ENCODE measurements at places on chromosomes 1 and 21.
A peak's percentile ranks its signal among the peaks of the same experiment; 100 is the strongest.

- DNase-seq = no peak
Measured at GRCh38 chr1:88649932-88650331, 34.1 kb upstream of the PKN2 start.

DNA sequence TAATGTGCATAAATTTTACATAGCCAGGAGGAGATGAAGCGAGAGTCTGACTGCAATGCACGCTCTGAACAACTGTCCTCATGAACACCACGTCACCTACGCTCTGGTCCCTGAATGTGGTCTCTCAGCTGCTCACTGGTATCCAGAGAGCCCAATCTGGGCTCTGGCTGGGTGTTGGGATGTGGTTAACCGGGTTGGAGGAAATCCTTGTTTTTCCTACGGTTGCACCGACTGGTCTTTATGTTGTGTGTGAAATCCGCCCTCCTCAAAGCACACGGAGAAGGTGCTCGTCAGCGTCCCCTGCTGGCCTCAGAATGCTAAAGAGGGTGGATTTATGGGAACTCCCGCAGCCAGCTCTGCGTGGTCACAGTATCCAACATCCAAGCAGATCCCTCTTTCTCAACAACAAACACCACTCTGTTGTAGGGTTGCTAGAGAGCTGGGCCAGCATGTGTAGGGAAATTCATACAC, 51.8 kb upstream of the FAM89A start:
- no peak for DNase-seq

- no peak for DNase-seq
Measured at GRCh38 chr1:78408192-78408591, 82.6 kb upstream of the PTGFR start.

DNA sequence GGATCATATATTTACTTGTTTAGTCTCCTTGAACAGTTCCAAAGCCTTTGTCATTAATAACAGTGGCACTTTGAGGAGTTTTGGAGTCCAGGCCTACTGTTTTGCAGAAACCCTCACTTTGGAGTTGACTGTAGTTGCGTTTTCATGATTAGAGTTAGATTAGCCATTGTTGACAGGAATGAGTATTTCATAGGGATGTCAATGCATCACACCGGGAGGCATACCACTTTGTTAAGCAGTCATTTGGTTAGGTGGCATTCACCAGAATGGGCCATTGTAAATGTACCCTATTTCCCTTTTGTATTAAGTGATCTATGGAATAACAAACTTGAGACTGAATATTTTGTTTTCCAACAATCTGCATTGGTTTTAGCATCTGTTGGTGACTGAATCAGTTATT, 11.8 kb downstream of the MRPS6 start:
- no peak for DNase-seq

GRCh38 chr1:209805875-209806760, at the start of gene IRF6:
Gene IRF6 (minus strand): TSS chr1:209806142. CDS start chr1:209801413, 4,729 bp downstream.
- DNase-seq = peak; percentile 94

DNA sequence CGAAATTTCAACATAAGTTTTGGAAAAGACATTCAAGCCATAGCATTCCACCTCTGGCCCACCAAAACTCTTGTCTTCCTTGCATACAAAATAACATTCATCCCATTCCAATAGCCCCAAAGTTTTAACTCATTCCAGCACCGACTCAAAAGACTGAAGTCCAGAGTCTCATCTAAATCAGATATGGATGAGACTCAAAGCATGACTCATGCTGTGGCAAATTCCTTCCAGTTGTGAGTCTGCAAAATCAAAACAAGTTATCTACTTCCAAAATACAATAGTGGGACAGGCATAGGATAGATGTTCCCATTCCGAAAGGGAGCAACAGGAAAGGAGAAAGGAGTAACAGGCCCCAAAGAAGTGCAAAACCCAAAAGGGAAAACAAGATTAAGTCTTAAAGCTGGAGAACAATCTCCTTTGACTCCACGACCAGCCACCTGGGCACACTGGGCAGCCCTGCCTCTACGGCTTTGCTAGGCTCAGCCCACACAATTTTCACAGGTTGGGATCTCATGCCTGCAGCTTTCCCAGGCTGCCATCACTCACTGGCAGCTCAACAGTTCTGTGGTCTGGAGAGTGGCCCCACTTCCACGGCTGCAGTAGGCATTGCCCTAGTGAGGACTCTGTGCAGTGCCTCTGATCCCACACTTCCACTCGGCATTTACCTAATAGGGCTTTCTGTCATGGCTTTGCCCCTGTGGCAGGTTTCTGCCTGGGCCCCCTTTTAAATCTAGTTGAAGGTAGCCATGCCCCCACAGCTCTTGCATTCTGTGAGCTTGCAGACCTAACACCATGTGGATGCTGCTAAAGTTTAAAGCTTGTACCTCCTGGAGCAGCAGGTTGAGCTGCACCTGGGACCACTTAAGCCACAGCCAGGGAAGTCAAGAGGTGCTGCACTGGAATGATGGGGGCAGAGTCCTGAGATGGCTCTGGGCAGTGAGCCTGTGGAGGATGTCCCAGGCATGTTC, 51.0 kb downstream of the RUNX3 start:
- no peak for DNase-seq

DNA sequence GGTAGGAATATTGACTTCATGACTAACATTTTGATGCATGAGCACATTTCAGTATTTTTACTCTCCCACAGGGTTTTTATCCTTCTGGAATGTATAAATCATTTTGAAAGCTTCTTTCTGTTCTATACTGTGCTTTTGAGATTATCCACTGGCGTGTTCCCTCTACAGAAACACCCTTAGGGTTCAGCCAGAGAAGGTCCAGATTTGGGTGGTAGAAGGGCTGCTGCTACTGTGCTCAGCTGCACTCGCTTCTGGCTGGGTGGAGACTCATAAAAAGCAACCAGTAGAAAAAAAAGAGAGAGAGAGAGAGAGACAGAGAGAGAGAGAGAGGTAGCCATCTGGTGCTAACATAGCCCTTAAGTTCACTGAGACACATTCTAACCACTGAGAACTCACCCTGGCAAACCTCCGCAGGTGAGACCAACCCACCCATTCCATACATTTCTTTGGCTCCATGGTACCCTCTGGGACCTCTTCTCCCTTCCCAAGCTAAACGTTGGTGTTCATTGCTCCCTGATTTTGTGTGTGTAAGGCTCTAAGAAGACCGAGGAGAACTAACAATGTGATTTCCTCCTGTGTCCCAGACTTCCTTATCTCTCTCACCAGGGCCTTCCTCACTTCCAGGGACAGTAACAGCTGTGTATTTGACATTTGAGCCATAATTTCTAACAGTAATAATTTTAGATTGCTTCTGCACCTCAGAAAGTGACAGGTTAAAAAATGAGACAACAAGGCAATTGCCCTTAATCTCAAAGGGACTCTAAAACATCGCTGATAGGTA, 7.2 kb downstream of the APCS start:
- DNase-seq = no peak

GRCh38 chr1:21902026-21903012, 34.8 kb downstream of the HSPG2 start:
- peak; percentile 74 for DNase-seq

DNA sequence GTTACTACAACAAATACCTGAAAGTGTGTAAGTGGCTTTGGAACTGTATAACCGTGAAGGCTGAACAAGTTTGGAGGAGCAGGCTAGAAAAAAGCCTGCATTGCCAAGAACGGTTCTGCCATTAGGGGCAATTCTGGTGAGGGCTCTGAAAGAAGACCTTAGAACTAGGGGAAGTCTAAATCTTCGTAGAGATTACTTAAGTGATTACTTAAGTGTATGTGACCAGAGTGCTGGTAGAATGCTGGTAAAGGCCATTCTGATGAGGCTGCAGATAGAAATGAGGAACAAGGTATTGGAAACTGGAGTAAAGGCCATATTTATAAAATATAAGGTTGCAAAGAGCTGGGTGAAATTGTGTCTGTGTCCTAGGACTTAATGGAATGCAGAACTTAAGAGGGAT, 158.0 kb downstream of the CLIC6 start:
- no peak for DNase-seq

GRCh38 chr1:60637651-60638050, 444.7 kb upstream of the NFIA start:
- DNase-seq = no peak

DNA sequence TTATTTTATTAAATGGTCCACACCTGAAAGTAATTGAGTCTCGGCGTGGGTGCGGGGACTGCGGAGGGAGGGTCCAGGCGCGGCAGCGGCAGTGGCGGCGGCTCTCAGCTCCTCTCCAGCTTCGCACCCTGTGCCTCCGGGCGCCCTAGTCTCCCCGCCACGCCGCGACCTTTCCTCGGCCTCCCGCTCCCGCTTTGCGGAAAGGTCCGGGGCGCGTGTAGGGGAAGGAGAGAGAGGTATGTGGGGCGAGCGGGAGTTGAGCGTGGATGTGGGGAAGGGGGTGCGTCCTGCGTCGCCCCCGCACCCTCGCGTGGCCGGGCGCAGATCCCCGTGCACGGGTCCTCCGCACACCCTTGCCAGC, 13.4 kb upstream of the ALX3 start:
- peak; percentile 86 for DNase-seq

- DNase-seq = no peak
Measured at GRCh38 chr21:14874379-14874778, 190.4 kb downstream of the NRIP1 start.

- DNase-seq = no peak
Measured at GRCh38 chr1:232793944-232794343, 11.3 kb upstream of the MAP10 start.

DNA sequence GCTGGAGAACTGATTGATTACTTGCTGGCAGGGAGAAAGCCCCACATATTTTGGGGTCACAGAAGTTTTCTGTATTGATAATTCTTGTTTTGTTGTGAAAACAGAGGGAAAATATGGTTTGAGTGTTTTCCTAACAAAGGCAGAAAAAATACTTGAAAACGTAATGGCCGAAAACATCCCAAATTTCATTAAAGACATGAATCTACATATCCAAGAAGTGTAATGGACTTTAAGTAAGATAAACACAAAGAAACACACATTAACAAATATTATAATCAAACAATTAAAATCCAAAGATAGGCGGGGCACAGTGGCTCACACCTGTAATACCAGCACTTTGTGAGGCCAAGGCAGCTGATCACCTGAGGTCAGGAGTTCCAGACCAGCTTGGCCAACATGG, 39.6 kb downstream of the SHCBP1L start:
- no peak for DNase-seq

- DNase-seq = no peak
Measured at GRCh38 chr1:186858923-186859322, 30.2 kb downstream of the PLA2G4A start.

DNA sequence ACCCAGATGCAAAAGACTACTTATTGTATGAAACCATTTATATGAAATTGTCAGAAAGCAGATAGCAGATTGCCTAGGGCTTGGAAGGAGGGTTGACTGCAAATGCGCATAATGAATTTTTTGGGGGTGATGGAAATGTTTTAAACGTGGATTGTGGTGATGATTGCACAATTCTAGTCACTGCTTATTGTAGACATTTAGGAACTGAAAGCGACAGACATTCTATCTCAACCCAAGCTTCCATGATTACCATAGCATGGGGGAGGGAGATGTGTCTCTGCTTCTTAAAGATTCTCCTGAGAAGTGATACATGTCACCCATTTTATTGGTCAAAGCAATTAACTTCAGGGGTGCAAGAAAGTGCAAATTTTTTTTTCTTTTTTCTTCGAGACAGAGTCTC, 2.8 kb upstream of the MTF2 start:
- no peak for DNase-seq

GRCh38 chr1:100354971-100355394, 2.7 kb downstream of the CDC14A start:
- peak; percentile 49 for DNase-seq

DNA sequence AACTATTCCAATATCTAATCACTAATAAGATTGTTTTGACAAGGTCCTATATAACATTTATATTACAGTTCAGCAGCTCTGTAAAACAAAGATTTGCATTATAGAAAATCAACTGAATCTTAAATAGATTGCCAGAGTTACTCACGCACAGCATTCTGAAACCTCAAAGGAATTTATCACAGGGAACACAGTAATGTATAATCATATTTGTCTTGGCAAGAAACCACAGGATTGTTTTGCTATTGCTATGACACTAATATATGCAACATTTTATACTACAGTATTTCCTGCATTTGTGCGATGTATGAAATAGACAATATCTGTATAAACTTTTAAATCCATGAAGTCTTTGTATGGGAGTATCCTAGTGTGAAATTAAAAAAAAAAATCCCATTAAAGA, 101.4 kb downstream of the PLPPR5 start:
- no peak for DNase-seq

DNA sequence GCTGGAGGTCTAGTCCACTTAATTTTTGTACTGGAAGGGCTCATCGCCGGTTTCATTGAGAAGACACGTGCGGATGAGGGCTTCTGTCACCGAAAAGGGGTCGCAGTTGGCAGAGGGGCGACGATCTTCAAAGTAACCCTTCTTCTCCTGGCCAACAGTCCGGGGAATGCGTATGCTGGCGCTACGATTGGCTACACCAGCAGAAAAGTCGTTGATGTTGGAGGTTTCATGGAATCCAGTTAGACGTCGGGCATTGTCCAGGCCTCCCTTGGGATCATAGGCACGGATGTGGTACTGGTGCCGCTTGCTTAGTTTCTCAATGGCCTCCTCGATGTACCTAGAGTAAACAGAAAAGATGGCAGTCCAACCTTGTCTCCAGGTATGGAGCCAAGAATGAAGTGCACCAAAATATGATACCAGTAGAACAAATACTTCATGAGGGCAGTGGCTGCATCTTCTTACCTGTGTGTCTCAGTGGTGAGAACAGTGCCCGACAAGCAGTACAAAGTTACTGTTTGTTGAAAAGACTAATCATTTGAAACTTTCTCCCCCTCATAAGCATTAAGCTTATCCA, 7.1 kb downstream of the GLUL start:
- DNase-seq = no peak

- peak; percentile 89 for DNase-seq
Measured at GRCh38 chr1:214551436-214552173, at the start of gene PTPN14. Gene PTPN14 (minus strand): TSS chr1:214551602. CDS start chr1:214464803, 86,799 bp downstream.

GRCh38 chr1:108612496-108612895, 48.4 kb downstream of the HENMT1 start:
- DNase-seq = no peak

DNA sequence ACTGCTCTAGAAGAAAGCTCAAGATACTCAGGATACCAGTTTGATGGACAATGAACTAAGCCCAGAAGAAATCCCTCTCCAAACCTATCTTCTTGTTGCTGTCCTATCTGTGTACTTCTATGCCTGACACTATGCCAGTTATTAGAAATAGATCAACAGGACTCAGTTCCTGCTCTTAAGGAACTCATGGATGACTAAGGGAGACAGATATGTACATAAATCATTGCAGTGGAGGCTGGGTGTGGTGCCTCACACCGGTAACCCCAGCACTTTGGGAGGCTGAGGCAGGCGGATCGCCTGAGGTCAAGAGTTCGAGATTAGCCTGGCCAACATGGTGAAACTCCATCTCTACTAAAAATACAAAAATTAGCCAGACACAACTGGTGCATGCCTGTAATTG, 42.4 kb upstream of the AK4 start:
- no peak for DNase-seq

GRCh38 chr1:147539122-147539575, 2.2 kb upstream of the BCL9 start:
- DNase-seq = no peak

DNA sequence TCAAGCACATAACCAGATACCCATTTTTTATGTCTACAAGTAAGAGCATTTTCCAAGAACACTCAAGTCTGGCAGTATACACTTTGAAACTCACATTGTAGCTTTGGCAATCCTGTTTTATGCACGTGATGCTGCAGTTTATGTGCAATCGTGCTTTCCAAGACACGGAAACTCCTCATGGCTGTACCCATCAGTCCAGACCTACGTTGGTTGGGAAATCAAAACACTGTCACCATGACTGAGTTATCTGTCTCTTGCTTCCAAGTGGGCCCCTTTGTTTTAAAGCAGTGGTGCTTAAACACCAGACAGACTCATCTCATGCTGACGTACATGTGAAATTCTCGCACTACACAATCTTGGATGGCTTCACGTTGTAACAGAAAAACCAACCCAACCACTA, 192.8 kb downstream of the LTN1 start:
- DNase-seq = no peak
